Endodermal cell (in vitro differentiated cells): ENCODE measurements at places on chromosomes 3 and 15. TPM values are rescaled to one million over a fixed set of nuclear protein-coding genes. Genes with fewer than 3 reads are reported as not detected.

- no peak overlapping the region for H3K4me3 ChIP-seq
- no peaks in the 10 kb centered on the region for H3K27me3 ChIP-seq
- H3K4me1 ChIP-seq: no peaks in the 10 kb centered on the region
- H3K27ac ChIP-seq: no peak overlapping the region
These were observed 48.1 kb downstream of the EDEM1 start for GRCh38 chr3:5235655-5236054.

DNA sequence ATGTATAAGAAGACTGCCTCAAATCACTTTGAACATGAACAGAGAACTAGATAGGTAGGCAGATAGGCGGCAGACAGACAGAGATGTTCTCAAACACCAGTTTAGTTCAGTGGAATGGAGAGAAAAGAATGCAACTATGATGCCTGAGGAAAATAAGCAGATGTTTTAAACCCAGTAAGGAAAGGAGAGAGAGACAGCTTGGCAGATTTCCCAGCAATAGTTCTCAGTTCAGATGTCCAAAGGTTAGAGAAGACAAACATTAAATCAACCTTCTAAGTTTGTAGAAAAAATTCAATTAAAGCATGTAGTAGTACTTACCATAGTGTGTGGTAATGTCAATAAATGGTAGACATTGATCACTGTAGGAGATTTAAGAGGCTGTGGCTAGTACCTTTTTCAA is 209.6 kb upstream of the PFN2 start:
- peaks cover 10% of the 10 kb centered on the region for H3K4me1 ChIP-seq
- no peak for DNase-seq
- no peaks in the 10 kb centered on the region for H3K27me3 ChIP-seq
- H3K4me3 ChIP-seq: no peak overlapping the region

EOMES gene
- 182 to 211 TPM (median 195 TPM) in 3 replicates for total RNA-seq

- no peaks in the 10 kb centered on the region for H3K27me3 ChIP-seq
- H3K36me3 ChIP-seq: no peaks in the 10 kb centered on the region
- peaks cover 2% of the 10 kb centered on the region for H3K4me1 ChIP-seq
- DNase-seq: no peak
- H3K4me3 ChIP-seq: no peak overlapping the region
These were observed 227.2 kb upstream of the NANOGP8 start for GRCh38 chr15:35312344-35312743.

DNA sequence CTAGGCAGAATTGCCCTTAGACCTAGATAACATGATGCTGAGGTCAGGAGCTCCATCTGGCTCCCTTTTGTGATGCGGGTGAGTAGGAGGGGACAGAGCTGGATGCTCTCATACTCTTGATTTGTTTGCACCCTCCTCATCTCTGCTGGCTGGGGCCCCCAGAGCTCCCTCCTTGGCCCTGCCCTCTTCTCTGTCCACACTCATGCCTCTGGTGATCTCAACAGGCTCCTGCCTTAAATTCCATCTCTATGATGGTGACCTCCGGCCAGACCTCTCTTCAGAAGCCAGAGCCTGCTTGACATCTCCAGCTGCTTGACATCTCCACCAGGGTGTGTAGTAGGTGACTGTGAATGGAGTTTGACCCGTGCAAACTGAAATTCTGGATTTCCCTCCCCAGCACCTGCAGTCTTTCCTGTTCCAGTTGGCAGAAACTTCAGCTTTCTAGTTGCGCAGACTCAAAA is 4.3 kb upstream of the FGD5 start:
- H3K27ac ChIP-seq: no peak overlapping the region
- no peaks in the 10 kb centered on the region for H3K36me3 ChIP-seq
- no peaks in the 10 kb centered on the region for H3K4me1 ChIP-seq
- peaks cover 47% of the 10 kb centered on the region for H3K27me3 ChIP-seq
